Bladder microvascular endothelial cell (primary cell): ENCODE measurements at places on chromosomes 3 and 15. TPM values are rescaled to one million over a fixed set of nuclear protein-coding genes. Genes with fewer than 3 reads are reported as not detected.

Gene EPHB1
- total RNA-seq: 1.5 and 14.5 TPM in 2 replicates

Gene PLCH1
- not detected in 2 replicates for total RNA-seq

Gene LMAN1L
- 0.13 TPM in 1 of 2 replicates, not detected in the other for total RNA-seq

Gene DNAH12
- under 0.01 and 0.16 TPM in 2 replicates for total RNA-seq

Gene COL7A1
- total RNA-seq: 0.25 and 0.32 TPM in 2 replicates

Gene ASB14
- total RNA-seq: not detected in 2 replicates

Gene CELSR3
- 0.49 and 0.82 TPM in 2 replicates for total RNA-seq

Gene MNS1
- 0.25 and 0.32 TPM in 2 replicates for total RNA-seq

Gene CCNB2
- total RNA-seq: 18.7 and 31.2 TPM in 2 replicates

Gene BFSP2
- not detected in 2 replicates for total RNA-seq

Gene INO80
- total RNA-seq: 12.6 and 26.7 TPM in 2 replicates

Gene ARGFX
- not detected in 2 replicates for total RNA-seq

Gene ADAMTS17
- total RNA-seq: 0.38 TPM in 1 of 2 replicates, not detected in the other

Gene KBTBD8
- 2.1 and 3.0 TPM in 2 replicates for total RNA-seq

Gene CTXN2
- total RNA-seq: not detected in 2 replicates

Gene ZBED2
- total RNA-seq: not detected in 2 replicates

Gene ADPGK
- total RNA-seq: 28.3 and 55.2 TPM in 2 replicates

Gene GOLGA8M
- 0.16 and 7.2 TPM in 2 replicates for total RNA-seq

Gene MME
- 4.6 and 13.9 TPM in 2 replicates for total RNA-seq

Gene GPR176
- 15.7 and 22.5 TPM in 2 replicates for total RNA-seq

Gene SV2B
- total RNA-seq: 0.65 and 0.69 TPM in 2 replicates

Gene PPP2R3A
- total RNA-seq: 7.0 and 7.1 TPM in 2 replicates

Gene QRICH1
- total RNA-seq: 65.7 and 68.7 TPM in 2 replicates

Gene MED12L
- under 0.01 and 0.19 TPM in 2 replicates for total RNA-seq

Gene MYL3
- not detected in 2 replicates for total RNA-seq

Gene PRTG
- 1.8 and 3.9 TPM in 2 replicates for total RNA-seq

Gene INKA1
- total RNA-seq: 15.4 and 38.2 TPM in 2 replicates

Gene HCLS1
- 31.9 and 43.1 TPM in 2 replicates for total RNA-seq

Gene CCR9
- total RNA-seq: not detected in 2 replicates

Gene SUMF1
- 51.2 and 84.8 TPM in 2 replicates for total RNA-seq

Gene GRK7
- total RNA-seq: under 0.01 TPM in 1 of 2 replicates, not detected in the other

Gene CNTN4
- total RNA-seq: 0.19 TPM in 1 of 2 replicates, not detected in the other

Gene ZNF280D
- total RNA-seq: 14.2 and 30.3 TPM in 2 replicates

Gene CACNA1D
- total RNA-seq: not detected in 2 replicates

Gene VILL
- 5.2 and 6.2 TPM in 2 replicates for total RNA-seq

Gene RUVBL1
- total RNA-seq: 60.7 and 71.1 TPM in 2 replicates

Gene ZCWPW2
- total RNA-seq: 0.13 TPM in 1 of 2 replicates, not detected in the other

Gene CX3CR1
- total RNA-seq: not detected in 2 replicates

Gene SLC30A4
- total RNA-seq: 4.5 and 7.9 TPM in 2 replicates

Gene GRIP2
- under 0.01 TPM in 1 of 2 replicates, not detected in the other for total RNA-seq

Gene CHRM5
- total RNA-seq: 0.31 TPM in 1 of 2 replicates, not detected in the other

Gene POPDC2
- 0.16 and 0.76 TPM in 2 replicates for total RNA-seq

Gene MKRN2
- 22.0 and 22.3 TPM in 2 replicates for total RNA-seq

Gene CPNE9
- total RNA-seq: not detected in 2 replicates

Gene MYO9A
- 19.6 and 46.9 TPM in 2 replicates for total RNA-seq

Gene PLA2G4E
- not detected in 2 replicates for total RNA-seq

Gene GNAT1
- not detected in 2 replicates for total RNA-seq

Gene CRYGS
- 0.49 and 2.4 TPM in 2 replicates for total RNA-seq

Gene ROPN1B
- total RNA-seq: not detected in 2 replicates
